ENCODE measurements at places on chromosomes 2 and 18.

DNA sequence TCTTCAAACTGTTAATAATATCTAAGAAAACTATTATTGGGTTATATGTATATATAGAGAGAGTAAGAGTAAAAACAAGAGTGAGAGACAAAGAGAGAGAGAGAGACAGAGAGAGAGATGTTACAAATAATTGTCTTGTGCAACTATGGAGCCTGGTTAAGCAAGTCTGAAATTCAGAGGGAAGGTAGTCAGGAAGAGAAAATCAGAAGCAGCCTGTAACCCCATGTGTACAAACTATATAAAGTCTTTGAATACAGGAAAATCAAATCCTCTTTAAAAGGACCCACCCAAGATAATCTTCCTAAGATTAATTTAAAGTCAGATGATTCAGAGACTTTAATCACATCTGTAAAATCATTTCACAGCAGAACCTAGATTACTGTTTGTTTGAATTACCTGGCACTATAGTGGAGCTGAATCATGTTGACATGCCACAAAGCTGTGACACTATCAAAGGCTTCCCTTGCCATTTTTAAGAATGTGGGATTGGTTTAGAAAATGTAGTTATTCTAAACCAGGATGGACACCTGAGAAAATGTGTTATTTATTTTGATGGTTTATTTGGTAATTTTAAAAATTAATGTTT is 301.7 kb upstream of the FSIP2 start:
- no peak for DNase-seq

GRCh38 chr18:79693561-79694205 is 14.1 kb downstream of the CTDP1 start:
- DNase-seq: no peak

GRCh38 chr2:130807659-130808385 is 28.9 kb upstream of the ARHGEF4 start:
- DNase-seq: no peak

- DNase-seq: no peak
Observed at GRCh38 chr2:192119536-192119935, 75.2 kb downstream of the TMEFF2 start.

- no peak for DNase-seq
Observed at GRCh38 chr2:173775440-173775839, 189.7 kb downstream of the SP3 start.

DNA sequence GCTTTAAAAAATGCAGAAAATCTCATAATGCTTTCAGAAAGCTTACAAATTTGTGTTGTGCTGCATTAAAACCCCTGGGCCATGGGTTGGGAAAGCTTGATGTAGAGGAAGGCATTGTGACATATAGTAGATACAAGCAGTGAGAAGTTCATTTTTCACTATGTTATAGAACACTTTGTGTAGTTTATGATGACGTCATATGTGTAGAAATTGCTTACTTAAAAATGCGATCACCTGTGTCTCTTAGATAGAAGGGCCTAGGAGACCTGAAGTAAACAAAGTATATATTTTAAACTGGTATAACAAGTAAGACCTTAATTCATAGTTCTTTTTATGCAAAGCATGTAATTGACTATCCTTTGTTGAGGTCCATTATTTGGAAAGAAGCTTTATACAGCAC is 393.5 kb downstream of the ARHGAP15 start:
- DNase-seq: no peak

- DNase-seq: no peak
Observed at GRCh38 chr18:27762054-27762453, 414.9 kb downstream of the CDH2 start.

GRCh38 chr2:230947908-230948365 is 22.9 kb upstream of the GPR55 start:
- DNase-seq: no peak

DNA sequence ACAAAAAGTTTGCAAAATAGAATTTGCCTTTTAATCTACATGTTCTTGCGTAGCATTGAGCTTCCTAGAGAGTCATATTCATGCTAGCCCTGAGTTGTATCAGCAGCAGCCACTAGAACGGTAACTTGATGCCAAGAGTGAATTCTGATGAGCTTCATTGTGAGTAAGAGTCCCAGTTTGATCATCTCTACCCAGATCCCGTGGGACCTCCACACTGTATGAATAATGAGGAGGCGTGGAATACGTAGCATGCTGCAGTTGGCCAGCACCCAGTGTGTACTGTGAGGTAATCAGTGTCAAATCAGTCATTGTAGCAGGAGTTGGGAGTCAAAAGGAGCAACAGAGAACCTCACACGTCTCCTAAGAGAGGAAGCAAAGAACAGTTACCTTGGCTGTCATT is 197.9 kb downstream of the NEDD4L start:
- no peak for DNase-seq

- DNase-seq: no peak
Observed at GRCh38 chr2:158815166-158815565, 20.0 kb downstream of the DAPL1 start.

GRCh38 chr2:70088598-70089219 is 1.4 kb downstream of the PCBP1 start:
- no peak for DNase-seq

GRCh38 chr2:69755862-69756467 is 14.0 kb downstream of the ANXA4 start:
- no peak for DNase-seq

- DNase-seq: no peak
Observed at GRCh38 chr2:60707750-60708371, 48.2 kb upstream of the PAPOLG start.
